Stimulated activated effector memory CD8-positive, alpha-beta T cell treated with anti-CD3 and anti-CD28 coated beads, Interleukin-12 subunit alpha, Interleukin-12 subunit beta, amount 100 ng/mL, for 72 hours (primary cell): ENCODE measurements at places on chromosomes 13 and 19.

DNA sequence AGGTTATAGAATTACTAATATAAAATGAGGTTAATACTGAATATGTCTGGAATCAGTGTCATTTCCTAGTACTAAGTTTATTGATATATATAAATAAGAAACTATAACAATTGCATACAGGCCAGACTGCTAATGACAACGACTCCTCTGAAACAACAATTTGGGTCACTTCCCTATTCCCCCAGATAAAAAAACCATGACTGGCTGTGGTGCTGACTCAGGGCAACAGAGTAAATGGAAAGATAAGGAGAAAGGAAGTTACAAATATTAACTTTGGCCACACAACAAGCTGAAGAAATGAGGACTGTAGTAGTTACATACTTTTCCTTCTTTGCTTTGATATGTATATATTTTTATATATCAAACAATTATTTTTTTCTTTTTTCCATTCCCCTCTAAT, 263.7 kb upstream of the PCDH9 start:
- no peak for DNase-seq

DNA sequence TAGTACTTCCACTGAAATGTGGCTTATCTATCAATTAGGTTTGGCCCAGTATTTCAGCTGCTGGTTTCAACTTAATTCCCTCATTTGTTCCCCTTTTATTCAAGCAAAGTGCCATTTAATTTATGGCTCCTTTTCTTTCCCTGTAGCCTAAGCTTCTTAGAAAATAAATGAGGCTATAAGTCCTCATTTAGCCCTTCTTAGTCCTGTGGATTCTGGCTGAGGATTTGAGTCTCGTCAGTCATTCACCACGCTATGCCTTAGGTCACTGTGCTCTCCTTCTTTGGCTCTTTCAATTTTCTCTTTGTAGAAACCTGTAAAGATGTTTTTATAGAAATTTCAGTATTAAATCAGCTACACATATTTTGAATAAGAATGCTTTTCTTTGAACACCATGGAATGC, 579.1 kb downstream of the GPC6 start:
- no peak for DNase-seq

GRCh38 chr13:48491423-48492095, 41.3 kb downstream of the RCBTB2 start:
- no peak for DNase-seq

DNA sequence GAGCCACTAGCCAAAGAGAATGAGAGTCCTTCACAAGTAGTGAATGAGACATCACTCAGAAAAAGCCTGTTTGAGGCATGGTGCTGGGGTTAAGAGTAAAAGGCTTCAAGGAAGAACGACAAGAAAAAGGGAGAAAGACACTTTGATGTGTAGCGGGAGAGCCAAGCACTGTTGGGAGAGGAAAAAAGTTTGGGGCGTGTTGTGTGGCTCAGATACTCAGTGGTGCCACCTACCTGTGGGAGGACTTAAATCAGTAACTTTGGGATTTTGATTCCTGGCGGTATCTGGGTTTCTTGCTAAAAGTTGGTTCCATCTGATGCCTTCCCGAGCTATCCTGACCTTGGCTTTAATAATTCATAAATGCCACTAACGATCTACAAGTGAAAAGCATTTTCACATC, 12.3 kb downstream of the ELSPBP1 start:
- no peak for DNase-seq

GRCh38 chr19:8609279-8610040, 1.1 kb downstream of the ADAMTS10 start:
- no peak for DNase-seq
